ENCODE measurements at places on chromosomes 3 and 15.

- no peak for DNase-seq
These were observed 15.7 kb upstream of the LRCH3 start for GRCh38 chr3:197775317-197775716.

GRCh38 chr3:78992400-78992799 lies 775.4 kb downstream of the ROBO1 start:
- no peak for DNase-seq

- peak; percentile 28 for DNase-seq
These were observed 97.2 kb upstream of the FLNB start for GRCh38 chr3:57910990-57911389.

GRCh38 chr15:43985976-43986680 lies 159.3 kb downstream of the WDR76 start:
- DNase-seq: no peak

GRCh38 chr3:36942638-36943248 lies 2.1 kb downstream of the TRANK1 start:
- DNase-seq: peak; percentile 55
